T-helper 2 cell (primary cell): ENCODE measurements at places on chromosomes 7 and 10.

DNA sequence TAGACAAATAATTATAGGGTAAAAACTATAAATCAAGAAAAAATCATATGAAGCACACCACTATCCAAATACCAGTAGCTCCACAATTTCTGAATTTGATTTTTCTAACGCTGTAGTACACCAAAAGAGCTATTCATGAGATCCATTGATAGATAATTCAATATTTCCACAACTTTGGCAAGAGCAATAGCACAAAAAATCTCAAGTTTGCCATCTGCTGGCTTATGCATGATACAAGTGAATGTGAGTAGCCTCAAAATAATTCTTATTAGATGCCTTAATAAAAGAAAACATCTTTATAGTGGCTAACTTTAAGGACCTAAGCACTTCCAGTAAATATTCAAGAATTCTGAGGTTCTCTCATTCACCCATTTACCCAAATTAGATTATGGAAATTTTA, 2.2 kb upstream of the TMEM196 start:
- no peak for DNase-seq

DNA sequence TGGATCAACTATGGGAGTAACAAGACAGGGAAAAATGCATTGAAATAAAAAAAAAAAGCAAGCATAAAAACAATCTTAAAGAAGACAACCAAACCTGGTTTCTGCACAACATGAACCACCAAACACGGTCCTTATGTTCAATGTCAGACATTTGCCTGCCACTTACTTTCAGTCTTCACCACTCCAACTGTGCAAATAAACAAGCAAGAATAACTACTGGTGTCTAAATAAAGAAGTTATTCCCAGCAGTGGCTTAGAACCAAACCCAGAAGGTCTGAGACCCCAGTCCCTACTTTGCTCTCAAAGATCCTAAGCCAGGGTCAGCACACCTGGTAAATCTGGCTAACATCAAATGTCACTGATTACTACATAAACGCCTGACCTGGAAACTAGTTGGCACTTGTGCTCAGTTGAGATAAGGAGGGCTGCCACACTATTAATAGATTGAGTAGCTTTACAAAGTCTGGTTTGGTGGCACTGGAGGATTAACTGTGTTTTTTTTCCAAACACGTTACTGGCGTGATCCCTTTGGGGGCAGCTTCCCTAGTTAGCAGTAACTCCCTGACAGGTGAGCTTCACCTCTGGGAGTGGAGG, 62.7 kb upstream of the ABLIM1 start:
- DNase-seq = no peak

DNA sequence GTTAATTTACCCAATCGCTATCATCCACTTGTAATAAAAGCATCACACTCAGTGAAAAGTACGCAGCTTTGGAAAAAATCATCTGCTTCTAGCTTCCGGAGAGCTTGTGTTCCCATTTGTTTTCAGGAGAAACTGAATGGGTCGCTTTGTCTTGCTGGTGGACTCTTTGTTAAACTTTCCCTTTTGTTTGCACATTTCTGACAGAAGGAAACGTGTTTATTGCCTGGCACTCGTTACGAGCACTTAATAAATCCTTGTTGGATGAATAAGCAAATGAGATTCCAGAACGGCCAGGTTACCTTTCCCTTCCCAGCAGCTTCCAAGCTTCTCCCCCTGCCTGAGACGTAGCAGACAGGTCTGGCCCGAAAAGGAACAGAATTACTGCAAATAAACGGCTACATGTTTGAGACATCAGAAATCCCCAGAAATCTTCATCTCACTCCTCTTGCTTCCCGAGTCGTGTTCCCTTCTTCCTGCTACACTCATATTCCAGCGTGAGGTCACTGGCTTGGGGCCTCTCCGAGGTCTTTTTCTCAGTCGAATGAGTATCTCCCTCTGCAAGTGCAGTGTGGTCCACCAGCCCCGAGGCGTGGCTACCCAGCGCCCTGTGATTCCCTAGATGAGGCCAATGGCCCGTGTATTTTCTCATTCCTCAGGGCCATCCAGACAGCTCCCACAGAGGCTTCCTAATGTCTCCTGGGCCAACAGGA, 167.2 kb downstream of the FRMD4A start:
- no peak for DNase-seq

GRCh38 chr10:16231734-16232435, 204.9 kb upstream of the PTER start:
- DNase-seq = no peak

DNA sequence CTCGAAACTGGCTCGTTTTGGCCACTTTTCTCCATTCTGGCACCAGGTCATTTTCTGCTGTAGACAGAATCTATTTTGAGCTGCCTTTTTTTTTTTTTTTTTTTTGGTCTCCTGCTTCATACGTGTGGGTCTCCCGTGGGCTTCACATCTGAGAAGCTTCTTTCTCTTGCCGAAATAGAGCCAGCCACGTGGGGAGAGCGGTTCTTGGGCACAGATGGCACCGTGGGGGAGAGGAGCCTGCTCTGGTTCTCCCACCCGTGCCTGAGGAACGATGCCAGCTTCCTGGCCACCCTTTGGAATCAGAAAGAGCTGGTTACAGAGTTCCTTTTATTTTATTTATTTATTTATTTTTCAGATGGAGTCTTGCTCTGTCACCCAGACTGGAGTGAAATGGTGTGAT, 48.7 kb upstream of the OCM2 start:
- DNase-seq = no peak

DNA sequence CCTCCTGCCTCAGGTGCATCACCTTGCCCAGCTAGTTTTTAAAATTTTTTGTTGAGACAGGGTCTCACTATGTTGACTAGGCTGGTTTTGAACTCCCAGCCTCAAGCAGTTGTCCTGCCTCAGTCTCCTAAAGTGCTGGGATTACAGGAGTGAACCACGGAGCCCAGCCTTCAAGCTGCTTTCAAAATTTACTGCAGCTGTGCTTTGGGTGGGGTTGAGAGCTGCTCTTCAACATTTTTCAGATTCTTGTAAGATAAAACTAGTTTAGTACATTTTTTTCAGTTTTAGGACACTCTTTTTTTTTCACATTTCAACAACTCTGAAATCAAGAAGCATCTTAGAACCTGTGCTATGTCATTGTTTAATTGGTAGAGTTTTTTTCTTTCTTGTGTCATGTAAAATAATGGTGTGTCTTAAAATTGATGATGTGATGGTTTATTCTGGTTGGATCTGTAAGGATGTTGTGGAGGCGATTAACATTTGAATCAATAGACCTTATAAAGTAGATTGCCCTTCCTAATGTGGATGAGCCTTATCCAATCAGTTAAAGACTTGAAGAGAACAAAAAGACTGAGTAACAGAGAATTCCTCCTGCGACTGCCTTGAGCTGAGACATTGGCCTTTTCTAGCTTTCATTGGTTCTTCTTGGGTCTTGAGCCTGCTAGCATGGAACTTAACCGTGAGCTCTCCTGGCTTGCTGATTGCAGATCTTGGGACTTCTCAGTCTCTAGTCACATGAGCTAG, 13.5 kb downstream of the PLEKHA8 start:
- no peak for DNase-seq

GRCh38 chr7:124764847-124765400, 668 bp downstream of the GPR37 start:
- DNase-seq = no peak

- DNase-seq = no peak
These were observed 24.2 kb downstream of the PRPS1L1 start for GRCh38 chr7:18003286-18003994.

DNA sequence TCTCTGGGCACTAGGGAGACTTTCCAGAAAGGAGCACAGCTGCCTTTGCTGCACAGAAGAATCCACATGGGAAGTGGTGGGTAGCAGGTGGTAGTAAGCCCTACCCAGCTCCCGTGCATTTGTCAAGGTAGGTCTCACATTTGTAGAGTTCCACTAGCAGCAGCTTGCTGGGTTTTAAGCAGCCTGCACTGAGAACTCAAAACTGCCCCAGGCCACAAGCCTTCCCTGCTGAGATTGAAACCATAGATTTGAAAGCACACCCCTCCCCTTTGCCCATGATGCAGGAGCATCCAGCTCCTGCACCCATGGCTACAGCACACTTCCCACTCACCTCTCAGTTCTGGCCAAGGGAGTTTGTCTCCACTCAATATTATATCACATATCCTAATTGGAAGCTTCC, 604.5 kb upstream of the STEAP1 start:
- DNase-seq = no peak

GRCh38 chr10:49385939-49386922, 9.7 kb downstream of the DRGX start:
- no peak for DNase-seq

DNA sequence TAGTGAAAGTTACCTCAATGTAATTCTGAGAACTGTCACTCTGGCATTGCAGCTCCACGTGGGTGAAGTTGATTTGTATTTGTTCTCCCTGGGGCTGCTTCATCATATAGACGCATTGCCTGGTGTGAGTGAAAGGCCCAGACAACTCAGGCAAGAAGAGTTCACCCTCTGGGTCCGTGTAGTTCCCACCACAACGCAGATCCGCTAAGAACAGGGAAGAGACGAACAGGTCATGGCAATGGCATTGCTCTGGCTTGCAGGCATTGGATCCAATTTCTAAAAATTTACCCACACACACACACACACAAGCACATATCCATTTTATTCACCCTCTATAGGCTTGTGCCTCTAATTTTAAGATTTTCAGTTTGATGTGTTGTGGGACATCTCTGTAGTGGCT, 45.4 kb downstream of the CUBN start:
- DNase-seq = no peak

DNA sequence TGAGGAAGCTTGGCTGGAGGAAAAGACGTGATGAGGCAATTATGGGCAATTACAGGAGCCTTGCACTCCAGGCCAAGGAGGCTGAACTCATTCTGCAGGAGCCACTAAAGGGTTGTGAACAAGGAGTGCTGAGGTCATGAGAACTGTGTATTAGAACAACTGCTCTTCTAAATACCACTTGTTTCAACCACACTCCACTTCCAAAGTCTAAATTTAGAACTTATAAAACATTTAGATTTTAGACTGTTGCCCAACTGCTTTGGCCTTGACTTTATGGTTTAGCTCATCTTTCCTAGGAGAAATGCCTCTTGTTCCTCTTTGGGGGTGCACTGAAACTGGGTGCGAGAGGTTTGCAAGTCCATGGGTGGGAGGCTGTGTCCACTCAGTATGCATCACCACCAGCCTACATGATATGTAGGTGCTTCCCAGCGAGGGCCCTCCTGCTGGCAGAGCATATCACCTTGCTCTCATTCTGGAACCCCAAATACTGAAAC, 199.7 kb upstream of the AOAH start:
- no peak for DNase-seq

DNA sequence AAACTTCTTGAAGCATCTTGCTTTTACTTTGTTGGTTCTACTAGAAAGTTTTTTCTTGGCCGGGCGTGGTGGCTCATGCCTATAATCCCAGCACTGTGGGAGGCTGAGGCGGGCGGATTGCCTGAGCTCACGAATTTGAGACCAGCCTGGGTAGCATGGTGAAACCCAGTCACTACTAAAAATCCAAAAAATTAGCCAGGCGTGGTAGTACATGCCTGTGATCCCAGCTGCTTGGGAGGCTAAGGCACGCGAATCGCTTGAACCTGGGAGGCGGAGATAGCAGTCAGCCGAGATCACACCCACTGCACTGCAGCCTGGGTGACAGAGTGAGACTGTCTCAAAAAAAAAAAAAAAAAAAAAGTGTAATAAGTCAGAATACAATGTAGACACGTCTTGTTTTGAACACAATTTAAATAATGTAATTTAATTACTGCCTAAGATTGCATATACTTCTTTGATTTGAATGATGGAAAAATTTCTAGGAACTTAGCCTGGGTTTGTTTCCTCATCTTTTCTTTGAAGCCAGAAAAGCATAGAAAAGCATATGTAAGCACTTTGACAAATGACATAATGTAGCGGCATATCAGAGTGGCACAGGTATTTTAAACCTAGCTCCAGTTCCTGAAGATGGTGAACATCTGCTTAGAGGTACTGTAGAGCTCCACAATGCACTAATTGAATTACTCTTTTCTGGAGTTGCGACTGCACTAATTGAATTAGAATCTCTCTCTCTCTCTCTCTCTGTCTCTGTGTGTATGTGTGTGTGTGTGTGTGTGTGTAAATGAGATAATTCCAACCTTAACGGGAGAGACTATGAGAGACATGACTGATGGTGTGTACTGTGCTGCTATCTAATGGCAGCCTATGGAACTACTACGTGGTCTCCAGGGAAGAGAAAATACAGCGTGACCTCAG, 87.8 kb downstream of the BTRC start:
- no peak for DNase-seq

DNA sequence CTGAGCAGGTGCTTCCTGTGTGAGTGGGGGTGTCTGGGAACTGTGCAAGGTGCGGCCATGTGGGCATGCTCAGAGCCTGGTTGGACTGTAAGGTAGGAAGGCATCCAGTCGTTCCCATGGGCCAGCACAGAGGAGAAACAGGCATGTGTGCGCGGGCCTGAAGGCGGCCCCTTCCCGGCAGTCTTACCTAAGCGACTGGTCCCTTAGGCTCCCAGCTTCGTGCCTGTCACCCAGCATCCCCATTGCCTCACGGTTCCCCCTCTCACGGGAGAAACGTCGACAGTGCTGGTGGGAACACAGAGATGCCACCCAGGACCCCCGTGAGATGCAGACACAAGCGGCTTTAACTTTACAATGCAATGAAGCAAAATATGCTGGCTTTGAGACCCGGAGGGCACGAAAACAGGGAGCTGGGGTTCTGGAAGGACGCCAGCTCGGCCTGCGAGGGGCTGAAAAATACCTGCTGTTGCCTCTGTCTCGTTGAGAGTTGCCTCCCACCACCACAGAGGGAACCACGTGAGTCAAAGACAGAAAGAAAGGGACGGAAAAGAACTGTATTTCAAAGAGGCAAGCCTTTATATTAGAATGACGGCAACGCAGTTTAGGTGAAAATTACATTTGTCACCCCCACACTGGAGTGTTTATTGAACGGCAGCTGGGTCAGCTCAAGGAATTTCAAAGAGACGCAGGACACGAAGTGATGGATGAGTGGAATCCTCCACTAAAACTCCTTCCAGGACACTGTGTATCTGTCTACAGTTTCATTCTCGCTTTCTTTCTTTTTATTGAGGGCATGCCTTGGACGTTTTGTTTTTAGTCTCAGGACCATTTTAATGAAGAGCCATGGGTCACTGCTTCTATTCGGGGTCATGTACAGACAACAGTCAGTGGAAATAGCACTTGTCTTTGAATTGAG, 128.4 kb downstream of the DNAJB6 start:
- no peak for DNase-seq

DNA sequence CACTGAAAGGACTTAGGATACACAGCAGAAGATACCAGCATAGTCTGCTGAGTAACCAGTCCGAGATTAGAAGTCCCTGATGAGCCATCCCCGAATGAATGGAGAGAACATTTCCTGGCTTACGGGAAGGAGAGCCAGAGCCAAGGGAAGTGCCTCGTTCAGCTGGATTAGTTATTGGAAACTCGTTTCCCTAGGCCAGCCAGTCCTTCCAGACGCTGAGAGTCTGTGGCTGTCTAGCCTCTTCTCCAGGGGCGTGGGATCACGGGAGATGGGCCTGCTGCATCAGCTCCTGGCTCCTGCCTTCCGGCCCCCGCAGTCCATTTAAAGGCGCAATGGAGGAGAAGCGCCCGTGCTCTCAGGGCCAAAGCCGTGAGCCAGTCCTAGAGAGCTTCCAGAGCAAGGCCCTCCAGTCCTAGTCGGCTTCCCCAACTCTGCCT, 712.8 kb downstream of the PARD3 start:
- no peak for DNase-seq

- no peak for DNase-seq
These were observed 134.7 kb upstream of the PPP2R2D start for GRCh38 chr10:131766096-131766495.
